Uterus (tissue), 4 donors: ENCODE measurements at places on chromosomes 2 and 18.
A peak's percentile ranks its signal among the peaks of the same experiment; 100 is the strongest.

DNA sequence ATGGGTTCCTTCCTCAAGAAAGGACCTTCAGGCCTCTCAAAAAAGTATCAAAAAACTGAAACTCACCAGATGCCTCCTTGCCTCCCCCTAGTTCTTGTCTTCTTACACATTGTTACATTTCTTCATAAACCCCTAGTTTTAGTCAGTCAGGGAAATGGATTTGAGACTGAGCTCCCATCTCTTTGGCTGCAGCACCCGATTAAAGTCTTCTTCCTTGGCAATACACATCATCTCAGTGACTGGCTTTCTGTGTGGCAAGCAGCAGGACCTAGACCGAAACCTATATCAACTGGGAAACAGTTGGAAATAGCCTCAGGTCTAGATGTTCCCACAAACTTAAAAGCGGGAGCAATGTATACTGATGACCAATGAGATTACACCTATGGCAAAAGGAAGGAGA lies 512.2 kb upstream of the PKDCC start:
- no peak for DNase-seq

DNA sequence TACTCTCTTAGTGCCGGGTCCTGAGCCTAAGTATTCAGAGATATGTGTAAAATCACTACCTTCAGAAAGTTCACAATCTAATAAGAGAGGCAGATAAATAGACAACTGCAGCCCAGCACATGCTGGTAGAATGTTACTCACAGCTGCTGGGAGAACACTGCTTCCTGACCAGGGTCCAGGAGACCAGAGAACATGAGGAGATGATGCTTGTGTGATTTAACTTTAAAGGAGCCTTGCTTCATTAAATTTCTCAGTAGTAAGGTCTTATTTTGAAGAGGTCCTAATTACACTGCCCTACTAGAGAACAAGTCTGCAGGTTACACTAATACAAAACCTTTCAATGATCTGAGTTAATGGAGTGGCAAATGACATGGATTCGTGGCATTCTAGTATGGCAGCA lies 209.9 kb upstream of the TRIB2 start:
- no peak for DNase-seq

DNA sequence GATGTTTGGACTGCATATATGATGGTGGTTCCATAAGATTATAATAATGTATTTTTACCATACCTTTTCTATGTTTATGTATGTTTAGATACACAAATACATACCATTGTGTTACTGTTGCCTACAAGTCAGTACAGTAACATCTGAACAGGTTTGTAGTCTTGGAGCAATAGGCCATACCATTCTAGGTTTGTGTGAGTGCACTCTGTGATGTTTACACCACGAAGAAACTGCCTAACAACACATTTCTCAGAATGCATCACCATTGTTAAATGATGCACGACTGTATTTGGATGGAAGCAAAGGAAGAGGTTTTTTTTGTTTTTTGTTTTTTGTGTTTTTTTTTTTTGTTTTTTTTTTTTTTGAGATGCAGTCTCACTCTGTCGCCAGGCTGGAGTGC lies 9.5 kb downstream of the DUSP19 start:
- no peak for DNase-seq

DNA sequence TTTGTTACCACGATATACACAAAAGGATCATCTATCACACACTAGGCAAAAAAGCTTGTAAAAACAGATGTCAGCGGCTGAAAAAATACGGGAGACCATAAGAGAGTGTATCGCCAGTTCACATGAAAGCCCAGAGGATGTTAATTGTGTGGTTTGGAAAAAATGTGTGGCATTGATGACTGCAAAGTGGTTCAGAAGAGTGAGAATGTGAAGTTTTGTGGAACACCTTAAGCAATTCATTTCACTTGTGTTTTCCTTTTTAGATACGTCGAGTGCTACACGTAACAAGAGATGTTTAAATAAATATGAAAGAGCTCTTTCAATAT lies 61.7 kb upstream of the DAPL1 start:
- no peak for DNase-seq

GRCh38 chr18:79524181-79525078 lies 128.7 kb downstream of the NFATC1 start:
- peak; percentile 12 for DNase-seq

- no peak for DNase-seq
Measured at GRCh38 chr2:54801352-54801751, 77.9 kb downstream of the EML6 start.

- no peak for DNase-seq
Measured at GRCh38 chr18:79471046-79471445, 75.3 kb downstream of the NFATC1 start.

- no peak for DNase-seq
Measured at GRCh38 chr2:8575834-8576423, 105.9 kb upstream of the ID2 start.

DNA sequence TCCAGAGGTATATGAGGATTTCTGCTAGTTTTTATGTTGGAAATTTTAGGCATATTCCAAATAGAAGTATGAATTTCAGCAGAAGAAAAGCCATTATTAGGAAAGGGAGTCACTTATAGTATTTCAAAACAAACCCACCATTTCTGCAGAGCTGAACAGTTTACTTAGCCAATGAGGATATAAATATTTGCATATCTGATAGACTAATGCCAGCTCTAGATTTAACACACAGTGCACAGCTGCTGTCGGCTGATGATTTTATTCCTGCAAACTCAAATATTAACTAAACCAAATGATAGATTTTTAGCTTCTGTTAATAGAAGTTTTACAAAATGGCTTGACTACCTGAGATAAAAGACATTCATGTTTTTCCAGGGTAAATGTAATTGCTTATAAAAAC lies 375.8 kb upstream of the FANCL start:
- no peak for DNase-seq

DNA sequence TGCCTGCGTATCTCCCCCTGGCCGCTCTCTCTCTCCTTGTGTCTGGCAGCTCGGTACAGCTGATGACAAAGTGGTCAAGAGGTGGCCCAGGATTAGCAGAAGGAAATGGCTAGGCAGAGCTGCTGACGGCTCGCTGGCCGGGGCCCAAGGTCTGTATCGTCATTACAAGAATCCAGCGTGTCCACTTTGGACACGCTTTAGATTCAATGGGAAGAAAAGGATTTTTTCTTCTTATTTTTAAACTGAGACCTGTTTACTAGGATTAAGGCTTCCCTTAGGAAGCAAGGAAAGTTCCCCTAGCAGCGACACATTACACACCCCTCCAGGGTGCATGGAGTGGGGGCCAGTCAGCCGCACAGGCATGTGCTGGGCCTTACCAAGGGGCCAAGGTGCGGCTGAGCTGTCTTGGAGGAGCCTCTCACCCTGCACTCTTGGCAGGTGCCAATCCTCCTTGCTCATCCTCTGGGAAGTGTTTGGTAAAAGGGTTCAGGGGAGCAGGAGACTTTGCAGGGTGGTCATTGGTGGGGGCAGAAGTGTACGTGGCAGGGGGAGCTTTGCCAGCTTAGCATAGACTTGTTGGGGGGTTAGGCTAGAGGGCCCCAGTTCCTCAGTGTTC lies 76.8 kb downstream of the POLR1A start:
- peak; percentile 9 for DNase-seq

- DNase-seq, result no peak
Measured at GRCh38 chr2:84129018-84129417, 330.1 kb downstream of the SUCLG1 start.

DNA sequence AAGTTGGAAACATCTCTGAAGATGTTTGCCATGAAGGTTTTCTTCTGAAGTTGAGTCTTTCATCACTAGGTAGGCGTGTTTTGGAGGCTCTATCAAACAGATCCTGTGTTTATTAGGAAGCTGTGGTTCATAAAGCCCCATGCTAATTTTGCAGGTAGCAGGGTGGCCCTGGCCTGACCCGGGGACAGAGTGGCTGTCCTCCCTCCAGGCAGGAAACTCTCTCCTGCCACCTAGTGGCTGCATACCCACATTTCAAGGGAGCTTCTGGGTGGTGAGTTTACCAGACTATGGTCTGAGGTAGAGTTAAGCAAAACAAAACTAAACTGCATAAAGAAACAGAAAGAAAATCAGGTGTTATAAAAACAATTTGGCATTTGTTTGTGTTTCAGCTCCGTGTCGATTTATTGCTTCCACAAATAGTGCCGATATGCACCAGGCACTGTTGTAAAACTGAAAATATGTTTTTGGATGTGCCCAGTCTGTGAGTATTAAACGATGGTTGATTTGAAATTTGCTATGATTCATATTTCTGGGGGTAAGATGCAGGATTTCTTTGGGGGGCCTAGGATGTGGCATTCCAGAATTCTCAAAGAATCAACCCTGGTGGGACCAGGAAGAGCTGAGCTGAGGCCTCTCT lies 26.0 kb upstream of the IL37 start:
- no peak for DNase-seq

- no peak for DNase-seq
Measured at GRCh38 chr2:109339519-109339966, 210.5 kb downstream of the SH3RF3 start.

DNA sequence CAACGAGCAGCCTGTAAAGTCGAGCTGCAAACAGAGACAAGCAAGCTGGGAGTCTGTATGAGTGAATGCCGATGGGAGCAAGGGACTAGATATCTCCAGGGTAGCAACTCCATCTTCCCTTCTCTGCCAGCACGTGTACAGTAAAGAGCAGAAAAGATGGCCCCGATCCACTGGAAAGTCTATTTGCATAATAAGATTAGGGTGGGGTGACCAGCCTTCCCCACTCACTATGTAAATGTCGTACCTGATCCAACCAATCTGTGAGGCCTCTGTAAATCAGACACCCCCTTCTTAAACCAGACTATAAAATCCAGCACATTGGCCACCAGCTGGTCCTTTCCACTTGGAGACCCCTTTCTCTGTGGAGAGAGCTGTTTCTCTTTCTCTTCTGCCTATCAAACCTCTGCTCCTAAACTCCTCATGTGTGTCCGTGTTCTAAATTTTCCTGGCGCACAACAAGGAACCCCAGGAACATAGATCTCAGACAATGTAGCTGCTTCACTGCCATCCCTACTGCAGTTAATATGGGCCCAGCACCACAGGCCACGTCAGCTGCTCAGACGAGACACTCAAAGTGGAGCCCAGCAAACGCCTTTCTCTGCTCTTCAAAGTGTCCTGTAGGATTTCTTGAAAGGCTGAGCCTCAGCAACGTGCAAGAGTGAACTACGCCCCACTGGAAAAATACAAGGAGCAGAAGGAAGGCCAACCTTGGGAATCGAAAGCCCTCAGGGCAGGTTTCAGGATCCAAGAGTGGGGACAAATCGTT lies 26.1 kb downstream of the DIPK1C start:
- DNase-seq, result no peak

GRCh38 chr2:6866275-6866671 lies 566 bp upstream of the CMPK2 start:
- DNase-seq, result peak; percentile 22

DNA sequence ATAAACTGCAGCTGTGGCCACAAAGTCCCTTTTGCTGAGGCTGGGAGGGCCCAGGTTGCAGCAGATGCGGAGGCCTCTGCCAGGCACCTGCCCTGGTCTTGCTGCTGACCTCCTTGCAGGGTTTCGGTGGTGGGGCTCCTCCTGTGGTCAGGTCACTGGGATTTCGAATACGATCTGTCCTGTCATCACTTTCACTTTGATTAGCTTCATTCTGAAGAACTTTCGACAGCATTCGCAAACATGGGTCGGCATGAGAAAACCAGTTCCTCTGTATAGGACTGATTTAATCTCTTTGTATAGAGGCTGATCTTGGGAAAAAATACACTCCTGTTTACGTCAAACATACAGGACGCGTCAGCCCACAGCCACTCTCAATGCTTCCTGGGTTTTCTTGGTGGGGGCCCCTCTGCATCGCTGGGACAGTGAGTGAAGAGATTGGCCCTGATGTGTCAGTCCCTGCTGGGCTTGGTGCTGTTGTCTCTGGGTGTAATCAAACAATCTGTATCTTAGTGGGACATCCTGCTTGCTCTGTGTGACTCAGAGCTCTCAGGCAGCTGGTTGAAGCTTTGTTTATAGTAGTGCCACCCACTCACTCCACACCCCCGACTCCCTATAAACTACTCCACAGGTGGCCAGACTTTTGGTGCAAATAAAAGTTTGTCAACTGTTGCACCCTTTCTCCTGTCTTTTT lies 209.4 kb upstream of the CXCR4 start:
- DNase-seq, result no peak

- DNase-seq, result no peak
Measured at GRCh38 chr2:238722883-238723282, 125.0 kb upstream of the TWIST2 start.

- DNase-seq, result no peak
Measured at GRCh38 chr2:178306352-178307073, 112.2 kb downstream of the OSBPL6 start.

DNA sequence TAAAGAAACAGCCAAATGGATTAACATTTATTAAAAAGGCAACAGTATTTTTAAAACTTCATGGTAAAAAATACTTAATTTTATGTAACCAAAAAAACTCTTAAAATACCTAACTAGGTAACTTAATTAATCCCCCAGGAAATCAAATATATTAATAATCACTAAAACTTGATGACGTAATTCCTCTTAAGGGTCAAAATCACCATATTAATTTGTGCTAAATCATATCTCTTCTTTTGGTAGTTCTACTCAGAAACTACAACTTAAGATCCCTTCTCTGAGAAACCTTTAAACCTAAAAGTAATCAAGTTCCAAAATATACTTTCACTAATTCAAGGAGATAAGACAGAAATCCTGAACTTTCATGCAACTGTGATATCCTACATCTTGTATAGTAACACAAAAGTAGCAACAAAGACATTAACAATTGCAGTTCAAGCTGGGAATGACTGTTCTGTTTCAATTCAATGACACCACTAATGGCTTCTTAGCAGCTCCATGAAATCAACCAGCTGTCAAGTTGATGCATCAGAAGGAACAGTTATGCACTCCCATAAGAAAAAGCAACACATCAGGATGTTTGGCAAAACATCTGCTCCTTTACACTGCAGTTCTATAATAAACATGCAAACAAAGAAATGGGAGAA lies 4.0 kb downstream of the BAZ2B start:
- DNase-seq, result no peak

GRCh38 chr2:54840559-54841468 lies 117.4 kb downstream of the EML6 start:
- no peak for DNase-seq

GRCh38 chr2:38485734-38486133 lies 108.7 kb upstream of the ATL2 start:
- no peak for DNase-seq

DNA sequence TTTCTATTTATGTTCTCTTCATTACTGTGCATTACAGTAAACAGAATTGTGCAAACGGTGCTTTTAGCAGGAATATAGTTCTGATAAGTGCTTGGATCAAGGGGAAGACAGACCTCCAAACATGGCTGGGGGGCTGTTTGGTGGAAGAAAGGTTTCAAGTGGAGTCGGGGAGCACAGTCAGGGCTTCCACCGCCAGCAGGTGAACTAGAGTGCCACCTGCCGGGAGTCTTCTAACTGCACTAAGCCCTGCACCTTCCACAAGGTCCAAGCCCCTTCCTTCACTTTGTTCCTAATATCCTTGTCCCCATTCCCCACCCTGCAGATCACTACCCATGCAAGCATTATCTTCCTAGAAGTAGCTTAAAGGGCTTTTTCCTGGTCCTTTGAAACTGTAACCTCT lies 11.1 kb downstream of the ONECUT2 start:
- DNase-seq, result no peak

DNA sequence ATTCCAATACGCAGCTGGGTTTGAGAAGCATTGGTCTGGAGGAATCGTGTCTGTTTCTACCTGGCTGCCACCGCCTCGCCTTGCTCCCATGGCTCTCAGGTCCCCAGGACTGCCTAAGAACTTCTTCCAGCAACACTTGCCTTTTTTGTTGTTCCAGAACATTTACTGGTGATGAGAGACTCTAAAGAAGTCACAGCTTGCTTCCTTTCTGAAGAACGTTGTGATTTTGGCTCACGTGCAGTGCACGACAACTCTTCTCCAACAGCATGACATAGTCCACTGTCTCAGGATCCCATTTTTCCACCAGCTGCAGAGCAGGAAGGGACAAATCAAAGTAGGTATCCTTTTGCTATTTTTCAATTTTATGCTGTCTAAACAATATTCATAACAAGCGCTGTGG lies 940.9 kb downstream of the SLC4A3 start:
- no peak for DNase-seq
